ENCODE measurements at places on chromosomes 16 and 17.

- no peak for DNase-seq
Measured at GRCh38 chr17:67490471-67490870, 113.4 kb downstream of the PITPNC1 start.

- DNase-seq: no peak
Measured at GRCh38 chr16:15811481-15812400, 45.1 kb downstream of the MYH11 start.

- DNase-seq: peak; percentile 28
Measured at GRCh38 chr16:30032083-30032819, 1.2 kb upstream of the TLCD3B start.

DNA sequence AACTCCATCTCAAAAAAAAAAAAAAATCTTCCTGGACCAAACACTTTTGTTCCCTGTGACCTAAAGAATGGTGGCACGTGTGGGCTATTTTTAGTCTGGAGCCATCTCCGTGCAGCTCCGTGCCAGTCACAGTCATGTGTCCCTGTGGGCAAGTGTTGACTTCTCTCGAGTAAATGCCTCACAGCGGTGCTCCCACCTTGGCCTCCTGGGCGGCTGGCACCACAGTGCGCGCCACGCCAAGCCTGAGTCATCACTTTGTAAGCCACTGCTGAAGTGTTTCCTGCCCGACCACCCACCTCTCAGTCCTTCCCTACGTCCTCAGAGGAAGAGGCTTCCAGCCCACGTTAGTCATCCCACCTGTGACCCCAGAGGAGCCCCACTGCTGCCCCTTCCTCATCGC, 10.9 kb upstream of the HEXD start:
- no peak for DNase-seq

DNA sequence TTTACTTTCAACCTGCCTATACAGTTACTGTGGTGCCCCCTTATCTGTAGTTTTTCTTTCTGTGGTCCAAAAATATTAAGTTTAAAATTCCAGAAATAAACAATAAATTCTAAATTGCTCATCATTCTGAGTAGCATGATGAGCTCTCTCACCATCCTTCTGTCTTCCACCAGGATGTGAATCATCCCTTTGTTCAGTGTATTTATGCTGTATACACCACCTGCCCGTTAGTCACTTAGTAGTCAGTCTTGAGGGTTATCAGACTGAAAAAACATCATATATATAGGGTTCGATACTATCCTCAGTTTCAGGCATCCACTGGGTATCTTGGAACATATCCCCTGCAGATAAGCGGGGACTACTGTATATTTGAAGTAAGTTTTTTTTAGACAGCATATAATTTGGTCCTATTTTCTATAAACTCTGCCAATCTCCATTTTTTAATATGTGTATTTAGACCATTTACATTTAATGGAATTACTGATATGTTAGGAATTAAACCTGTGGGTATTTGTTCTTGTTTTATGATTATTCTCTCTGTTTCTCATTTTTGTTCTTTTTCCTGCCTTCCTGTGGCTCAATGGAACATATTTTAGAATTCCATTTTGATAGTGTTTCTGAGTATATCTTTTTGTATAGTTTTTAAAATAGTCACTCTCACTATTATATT, 31.0 kb downstream of the TBX21 start:
- no peak for DNase-seq

DNA sequence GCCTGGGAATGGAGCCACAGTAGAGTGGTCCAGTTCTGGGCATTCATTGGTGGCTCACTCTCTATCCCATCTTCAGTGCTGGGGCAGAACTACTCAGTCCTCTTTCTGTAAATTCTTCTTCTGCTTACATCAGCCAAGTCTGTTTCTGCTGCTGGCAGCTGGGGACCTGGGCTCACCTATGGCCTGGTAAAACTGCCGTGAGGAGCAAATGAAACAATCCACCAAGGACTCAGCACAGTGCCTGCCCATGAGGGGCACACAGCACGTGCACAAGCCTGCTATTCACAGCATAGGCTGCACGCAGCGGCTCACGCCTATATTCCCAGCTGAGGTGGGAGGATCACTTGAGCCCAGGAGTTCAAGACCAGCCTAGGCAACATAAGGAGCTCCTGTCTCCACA, 30.9 kb upstream of the SNN start:
- DNase-seq: no peak

DNA sequence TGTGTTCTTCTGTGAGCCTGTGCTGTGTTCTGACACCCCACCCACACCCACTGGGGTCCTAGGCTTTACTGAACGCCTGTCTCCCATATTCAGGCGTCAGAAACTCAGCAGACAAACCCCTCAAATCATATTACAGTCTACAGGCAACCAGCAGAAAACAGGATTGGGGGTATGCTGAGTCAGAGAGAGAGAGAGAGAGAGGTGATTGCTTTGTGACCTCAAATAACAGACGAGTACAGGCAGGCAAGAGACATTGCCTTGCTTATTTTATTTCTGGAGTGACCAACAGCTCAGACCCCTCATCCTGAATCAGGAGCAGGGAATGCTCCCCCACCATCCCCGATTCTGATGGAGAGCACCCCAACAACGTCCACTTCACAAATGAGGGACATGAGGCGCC, 473.9 kb downstream of the PMP22 start:
- DNase-seq: no peak

DNA sequence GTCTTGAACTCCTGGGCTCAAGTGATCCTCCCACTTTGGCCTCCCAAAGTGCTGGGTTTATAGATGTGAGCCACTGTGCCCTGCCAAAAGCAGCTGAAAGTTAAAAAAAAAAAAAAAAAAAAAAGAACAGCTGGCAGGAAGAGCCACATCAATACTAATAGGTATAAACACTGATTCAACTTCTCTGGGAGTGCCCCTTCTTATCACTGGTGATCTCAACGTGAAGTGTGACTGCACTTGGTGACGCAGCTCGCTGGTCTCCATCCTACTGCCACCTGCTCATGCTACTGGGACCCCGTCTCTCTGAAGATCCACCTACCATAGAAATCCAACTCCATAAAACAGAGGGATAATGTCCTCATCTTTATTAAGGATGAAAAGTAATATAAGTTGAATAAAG, 40.8 kb downstream of the RNF157 start:
- peak; percentile 40 for DNase-seq

DNA sequence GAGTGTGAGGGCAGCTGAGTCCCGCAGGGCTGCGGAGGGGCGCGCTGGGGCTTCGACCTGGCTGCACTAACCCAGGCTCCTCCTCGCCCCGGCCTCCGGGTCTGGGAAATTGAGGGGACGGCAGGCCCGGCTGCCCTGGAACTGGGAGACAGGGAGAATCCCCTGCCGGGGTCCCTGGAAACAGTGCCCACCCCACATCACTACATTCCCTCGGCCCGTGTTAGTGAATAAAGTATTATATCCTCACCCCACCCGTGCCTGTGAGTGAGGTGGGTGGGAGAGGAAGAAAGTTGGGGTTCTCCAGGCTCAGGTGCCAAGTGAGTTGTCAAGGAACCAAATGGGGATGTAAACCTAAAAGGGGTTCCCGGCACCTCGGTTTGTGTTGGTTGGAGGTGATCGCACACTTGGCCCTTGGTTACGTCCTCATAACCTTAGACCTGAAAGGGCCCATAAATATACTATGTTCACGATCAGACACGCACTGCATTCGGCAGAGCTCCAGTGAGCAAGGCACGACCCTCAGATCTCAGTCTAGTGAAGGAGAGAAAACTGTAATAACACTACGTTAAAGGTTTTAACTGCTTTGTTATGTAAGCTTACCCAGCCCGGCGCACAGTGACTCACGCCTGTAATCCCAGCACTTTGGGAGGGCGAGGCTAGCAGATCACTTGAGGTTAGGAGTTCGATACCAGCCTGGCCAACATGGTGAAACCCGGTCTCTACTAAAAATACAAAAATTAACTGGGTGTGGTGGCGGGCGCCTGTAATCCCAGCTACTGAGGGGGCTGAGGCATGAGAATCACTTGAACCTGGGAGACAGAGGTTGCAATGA, 11.2 kb downstream of the ZNF771 start:
- DNase-seq: no peak

- DNase-seq: no peak
Measured at GRCh38 chr17:74443516-74444296, 11.8 kb downstream of the GPRC5C start.

DNA sequence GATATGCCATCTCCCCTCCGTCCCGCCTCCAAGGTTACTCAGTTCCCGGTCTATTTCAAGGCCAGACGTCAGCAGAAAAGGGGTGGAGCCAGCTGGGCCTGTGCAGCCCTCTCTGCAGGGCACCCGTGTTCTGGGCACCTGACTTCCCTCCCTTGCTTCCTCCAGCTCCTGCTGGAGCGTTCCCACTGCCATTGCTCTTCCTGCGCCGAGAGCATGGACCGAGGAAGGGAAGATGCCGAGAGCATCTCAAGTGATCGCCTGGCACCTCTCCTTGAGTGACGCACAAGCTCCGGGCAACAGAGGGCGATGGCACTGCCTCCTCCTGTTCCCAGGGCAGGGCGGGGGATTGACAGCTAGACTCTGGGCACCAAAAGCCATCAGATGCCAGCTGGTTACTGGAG, 29.4 kb upstream of the NAT9 start:
- no peak for DNase-seq

DNA sequence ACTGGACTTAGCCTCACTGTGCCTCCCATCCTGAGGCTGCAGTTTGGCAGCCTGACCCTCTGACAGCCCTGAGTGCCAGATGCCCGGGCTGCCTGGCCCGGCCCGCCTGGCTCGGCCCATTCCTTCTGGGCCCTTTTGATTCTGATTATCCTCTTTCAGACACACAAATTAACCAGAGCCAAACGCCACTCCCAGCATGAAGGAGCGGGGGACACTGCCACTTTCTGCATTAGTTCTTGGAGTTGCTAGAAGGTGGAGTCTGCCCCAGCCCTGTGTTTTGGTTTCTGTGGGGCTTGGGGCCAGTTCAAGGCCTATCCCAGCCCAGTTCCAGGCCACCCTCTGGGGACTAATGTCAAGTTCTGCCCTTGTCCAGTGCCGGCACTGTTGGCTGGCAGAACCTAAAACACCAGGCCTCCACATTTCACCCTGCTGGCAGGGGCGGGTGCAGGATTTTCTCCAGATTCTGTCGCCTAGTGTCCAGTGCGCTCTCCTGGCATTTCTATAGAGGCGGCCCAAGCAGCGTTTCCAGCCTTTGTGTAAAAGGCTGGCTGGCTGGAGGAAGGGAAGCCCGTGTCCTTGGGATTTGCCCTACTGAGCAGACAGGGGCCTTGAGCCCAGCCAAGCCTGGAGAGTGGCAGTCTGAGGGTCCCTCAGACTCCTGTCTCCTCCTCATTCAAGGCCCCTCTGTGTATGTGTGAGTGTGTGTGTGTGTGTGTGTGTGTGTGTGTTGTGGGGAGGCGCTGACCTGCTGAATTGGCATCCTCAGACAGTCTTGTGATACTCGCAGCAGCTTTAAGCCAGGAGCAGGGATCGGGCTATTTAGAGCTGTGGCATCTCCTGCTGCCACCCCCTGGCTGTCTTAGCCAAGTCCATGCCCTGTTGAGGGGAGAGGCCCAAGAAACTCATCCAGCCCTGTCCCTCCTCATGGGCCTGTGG, 21.4 kb downstream of the PLCD3 start:
- DNase-seq: no peak

Measured in stimulated activated CD8-positive, alpha-beta memory T cell treated with anti-CD3 and anti-CD28 coated beads, Interleukin-12 subunit alpha, Interleukin-12 subunit beta, amount 100 ng/mL, for 1 hour (primary cell).